Stimulated activated naive CD8-positive, alpha-beta T cell treated with anti-CD3 and anti-CD28 coated beads, Interleukin-15, Interleukin-2, amounts not matched to agents 100 U/mL and 50 U/mL, for 24 hours (primary cell): ENCODE measurements at places on chromosomes 2 and 18.

DNA sequence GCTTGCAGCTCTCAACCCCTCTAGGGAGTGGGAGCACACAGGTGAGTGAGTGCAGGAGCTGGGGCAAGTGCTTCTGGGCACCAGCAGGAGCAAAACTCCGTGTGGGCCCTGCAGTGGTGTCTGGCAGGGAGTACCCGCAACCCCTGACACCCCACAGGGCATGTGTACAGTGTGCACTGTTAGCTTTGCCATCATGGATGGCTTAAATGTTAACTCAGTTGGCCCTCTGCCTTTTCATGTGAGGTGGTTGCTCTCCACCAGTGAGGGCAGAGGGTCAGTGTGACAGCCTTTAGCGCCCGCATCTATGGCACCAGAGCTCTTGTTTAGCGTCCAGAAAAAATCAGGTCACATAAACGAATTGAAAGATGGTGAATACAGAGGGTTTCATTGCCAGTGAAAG lies 92.7 kb downstream of the TPGS2 start:
- DNase-seq = no peak

DNA sequence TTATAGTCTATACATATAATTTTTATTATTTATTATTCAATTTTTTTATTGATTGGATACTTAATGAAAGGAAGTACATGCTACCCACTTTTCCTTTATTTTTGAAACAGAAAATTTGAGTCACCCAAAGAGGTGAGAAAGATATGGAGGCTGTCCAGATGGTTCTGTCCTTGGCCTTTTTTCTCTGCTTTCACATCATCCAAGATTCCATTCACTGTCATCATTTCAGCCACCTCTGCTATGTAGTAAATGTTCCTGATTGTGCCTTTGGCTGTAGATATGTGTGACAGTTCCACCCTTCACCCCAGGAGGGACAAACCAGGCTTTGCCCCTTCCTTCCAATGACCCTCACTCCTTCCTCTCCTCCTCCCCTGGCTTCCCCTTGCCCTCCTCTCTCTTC lies 675.7 kb upstream of the ID2 start:
- no peak for DNase-seq

GRCh38 chr2:55165626-55166025 lies 66.5 kb downstream of the CLHC1 start:
- no peak for DNase-seq

DNA sequence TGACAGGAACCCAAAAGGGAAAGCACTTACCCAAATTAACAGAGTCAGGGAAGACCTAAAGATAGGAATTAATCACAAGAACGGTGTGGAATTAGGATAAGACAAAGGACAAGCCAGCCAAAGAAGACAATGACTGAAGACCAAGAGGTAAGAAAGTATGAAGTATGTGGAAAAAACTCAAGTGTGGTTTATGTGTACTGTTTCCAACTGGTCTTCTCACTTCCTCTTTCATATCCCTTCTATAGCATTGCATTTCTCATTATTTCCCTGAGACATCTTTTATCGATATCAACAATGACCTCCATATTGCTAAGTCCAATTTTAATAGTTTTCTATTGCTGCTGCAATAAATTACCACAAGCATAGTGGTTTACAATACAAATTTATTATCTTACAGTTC lies 313.5 kb upstream of the SLC39A10 start:
- no peak for DNase-seq

DNA sequence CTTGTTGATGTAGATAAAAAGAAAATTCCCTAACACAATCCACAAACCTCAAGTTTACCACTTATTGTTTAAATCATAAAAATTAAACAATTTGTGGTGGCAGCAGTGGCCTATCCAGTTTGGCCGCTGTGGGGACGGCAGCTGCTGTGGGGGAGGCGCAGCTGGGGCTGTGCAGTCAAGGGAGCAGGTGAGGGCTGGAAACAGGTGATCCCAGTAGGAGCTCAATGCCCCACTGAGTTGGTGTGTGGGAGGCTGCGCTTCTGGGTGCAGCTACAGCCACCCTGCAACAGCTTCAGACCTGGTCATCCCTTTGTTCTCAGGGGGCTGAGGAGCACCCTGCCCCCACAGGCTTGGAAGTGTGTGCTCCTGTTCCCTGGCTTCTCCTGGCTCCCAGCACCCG lies 266.0 kb upstream of the FSIP2 start:
- no peak for DNase-seq

GRCh38 chr2:190405070-190405469 lies 3.1 kb upstream of the MFSD6 start:
- no peak for DNase-seq

DNA sequence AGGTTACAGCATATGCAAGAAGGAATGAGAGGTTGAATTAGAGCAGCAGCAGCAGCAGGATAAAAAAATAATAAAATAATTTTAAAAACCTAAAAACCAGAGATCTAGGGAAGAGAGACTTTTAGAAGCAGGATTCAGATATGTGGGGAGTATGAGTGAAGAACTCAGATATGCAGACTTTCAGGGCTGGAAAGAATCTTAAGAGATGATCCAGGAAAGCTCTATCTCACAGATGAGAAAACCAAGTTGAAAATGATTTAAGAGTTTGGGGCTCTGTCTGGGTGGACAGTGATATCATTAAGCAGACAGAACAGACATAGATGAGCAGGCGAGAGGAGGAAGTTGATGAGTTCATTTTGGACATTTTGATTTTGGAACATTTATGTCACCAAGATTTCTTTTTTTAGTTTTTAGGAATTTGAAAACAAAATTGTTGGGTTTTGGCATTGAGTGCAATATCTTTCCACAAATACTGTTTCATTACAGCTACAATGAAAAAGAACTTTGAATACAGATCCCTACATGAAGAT lies 31.8 kb downstream of the BCL2 start:
- DNase-seq = no peak

DNA sequence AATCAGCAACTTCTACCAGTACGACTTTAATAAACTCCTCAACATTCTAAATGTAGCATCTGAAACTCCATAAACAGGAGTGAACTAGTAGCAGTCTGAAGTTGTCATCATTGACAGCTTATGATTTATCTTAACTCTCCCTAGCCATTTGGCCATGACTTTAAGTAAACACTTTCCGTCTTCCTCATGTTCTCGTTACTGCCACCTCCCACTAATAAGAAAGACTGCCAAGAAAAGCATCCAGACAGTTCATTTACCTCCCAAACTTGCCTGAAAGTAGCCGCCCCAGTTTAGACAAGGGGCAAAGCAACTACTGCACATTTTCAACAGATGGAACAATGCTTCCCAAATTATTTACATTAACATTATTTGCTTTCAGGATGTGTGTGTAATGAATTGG lies 287.5 kb downstream of the OSR1 start:
- DNase-seq = no peak

- no peak for DNase-seq
Observed at GRCh38 chr2:75340560-75340959, 141.2 kb upstream of the TACR1 start.

- DNase-seq = no peak
Observed at GRCh38 chr2:160905862-160906261, 254.4 kb upstream of the TANK start.

GRCh38 chr2:114294741-114295140 lies 147.7 kb upstream of the DPP10 start:
- DNase-seq = no peak

DNA sequence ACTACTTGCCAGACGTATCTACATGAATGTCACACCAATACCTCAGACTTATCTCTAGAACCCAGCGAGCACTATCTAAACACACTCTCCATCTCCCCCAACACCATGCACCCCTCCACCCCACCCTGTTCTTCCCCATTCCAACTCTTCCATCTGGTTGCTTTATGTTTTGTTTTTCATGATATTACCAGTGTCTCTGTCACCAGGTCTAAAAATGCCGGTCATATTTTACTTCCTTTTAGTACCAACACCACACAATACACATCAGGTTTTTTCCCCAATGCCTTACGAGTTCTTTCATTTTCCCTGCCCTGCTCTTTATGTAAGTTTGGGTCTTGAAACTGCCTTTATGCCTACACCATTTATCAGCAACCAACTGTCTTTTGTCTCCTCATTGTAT lies 10.2 kb upstream of the ITGA4 start:
- no peak for DNase-seq

GRCh38 chr2:169225906-169226305 lies 136.4 kb downstream of the LRP2 start:
- no peak for DNase-seq

DNA sequence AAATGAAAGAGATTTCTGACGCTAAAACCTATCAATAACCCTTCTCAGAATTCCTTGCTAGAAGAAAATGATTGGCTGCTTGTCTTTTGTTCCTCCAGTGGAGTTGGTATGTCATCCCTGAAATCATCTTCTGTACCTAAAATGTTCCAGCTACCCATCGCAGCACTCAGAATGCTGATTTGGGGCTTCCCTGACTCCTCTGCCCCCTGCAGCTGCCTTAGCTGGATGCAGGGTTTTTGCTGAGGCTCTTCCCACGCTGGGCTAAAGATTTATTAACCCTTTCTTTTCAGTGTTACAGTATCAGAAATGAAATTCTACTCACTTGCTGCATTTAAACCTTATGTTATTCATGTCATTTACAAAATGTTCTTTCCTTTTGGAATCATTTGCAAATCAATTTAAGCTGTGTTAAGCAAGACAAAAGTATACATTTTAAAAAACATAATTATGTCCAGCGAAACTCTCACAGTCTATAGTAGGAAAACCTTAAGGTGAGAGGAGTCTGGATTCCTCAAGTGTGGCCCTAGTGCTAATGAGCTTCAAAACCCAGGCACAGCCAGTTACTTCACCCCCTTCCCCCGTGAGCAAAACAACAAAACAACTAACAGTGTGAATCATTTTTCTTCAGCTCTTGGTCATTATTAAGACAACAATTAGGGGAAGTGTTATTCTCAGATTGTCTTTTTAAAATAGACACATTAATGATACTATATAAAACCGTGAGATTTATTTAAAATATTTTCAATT lies 32.8 kb downstream of the PKP4 start:
- DNase-seq = no peak

DNA sequence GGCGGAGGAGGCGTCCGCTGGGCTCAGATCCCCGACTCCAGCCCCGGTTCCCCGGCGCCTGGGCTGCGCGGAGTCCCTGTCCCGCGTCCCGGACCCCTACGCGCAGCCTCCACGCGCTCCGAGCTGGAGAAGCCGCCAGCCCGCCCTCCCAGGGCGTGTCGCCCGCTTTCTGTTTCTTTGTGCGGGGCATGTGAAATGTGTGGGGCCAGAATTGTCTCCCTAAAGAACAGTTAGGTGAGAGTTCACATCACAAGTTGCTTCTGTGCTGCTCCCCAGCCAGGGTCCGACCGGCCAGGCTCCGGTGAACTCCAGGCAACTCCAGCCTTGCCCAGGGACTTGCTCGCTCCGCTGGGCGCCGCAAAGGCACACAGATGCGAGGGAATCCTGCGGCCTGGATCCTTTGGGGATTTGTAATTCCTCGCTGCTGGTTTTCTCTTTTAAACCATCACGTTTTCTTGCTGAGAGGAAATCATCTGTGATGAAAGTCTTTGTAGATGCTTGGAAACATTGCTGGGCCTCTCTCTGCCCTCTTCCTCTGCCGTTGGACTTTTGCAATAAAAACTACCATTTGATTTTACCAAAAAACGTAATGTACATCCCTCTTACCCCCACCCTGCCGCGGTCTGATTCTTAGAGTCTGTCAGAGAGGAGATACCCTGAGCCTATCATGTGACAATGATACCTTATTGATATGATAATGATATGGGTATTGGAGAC lies 631 bp downstream of the GYPC start:
- peak; percentile 54 for DNase-seq

GRCh38 chr2:239727776-239728600 lies 297.2 kb downstream of the NDUFA10 start:
- no peak for DNase-seq

- no peak for DNase-seq
Observed at GRCh38 chr2:143796051-143796450, 666.8 kb downstream of the ARHGAP15 start.

- no peak for DNase-seq
Observed at GRCh38 chr2:166334805-166335204, 40.9 kb downstream of the SCN9A start.

DNA sequence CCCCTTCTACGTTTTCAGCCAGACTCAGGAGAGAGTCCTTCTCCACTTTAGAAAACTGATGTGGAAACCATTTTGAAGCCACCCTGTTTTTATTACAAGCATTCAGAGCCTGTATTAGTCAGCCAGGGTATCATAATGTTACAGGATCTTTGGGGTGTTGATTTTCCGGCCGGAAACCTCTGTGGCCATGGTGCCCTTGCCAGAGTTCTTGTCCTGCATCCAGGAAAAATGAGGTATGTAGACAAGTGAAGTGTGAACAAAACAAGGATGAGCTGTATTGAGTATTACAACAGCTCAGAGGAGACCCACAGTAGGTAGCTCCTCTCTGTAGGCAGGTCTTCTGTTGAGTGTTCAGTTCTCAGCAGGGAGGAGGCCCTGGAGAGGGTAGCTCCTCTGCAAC lies 241.0 kb upstream of the COPS8 start:
- DNase-seq = no peak

GRCh38 chr2:44052584-44052983 lies 56.8 kb upstream of the LRPPRC start:
- DNase-seq = no peak

- DNase-seq = no peak
Observed at GRCh38 chr2:207871911-207872310, 102.2 kb upstream of the FZD5 start.

GRCh38 chr2:181131584-181131983 lies 151.2 kb downstream of the UBE2E3 start:
- no peak for DNase-seq

DNA sequence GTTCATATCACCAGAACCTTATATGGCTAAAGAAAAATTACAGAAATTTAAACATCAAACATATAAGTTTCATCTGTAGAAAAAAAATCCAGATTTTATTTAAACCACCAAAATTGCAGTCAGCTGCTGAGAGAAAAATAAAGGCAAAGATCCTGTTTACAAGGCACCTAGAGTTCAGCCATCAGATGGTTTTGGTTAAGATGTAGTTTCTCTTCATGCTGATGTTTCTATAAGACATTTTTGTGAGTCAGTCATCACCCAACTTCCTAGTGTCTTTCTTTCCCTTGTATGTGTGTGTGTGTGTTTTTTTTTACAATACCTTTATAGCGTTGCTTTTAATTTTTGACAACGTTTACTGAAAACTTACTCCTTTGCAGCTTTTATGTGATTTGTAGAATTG lies 26.1 kb upstream of the MMADHC start:
- no peak for DNase-seq

DNA sequence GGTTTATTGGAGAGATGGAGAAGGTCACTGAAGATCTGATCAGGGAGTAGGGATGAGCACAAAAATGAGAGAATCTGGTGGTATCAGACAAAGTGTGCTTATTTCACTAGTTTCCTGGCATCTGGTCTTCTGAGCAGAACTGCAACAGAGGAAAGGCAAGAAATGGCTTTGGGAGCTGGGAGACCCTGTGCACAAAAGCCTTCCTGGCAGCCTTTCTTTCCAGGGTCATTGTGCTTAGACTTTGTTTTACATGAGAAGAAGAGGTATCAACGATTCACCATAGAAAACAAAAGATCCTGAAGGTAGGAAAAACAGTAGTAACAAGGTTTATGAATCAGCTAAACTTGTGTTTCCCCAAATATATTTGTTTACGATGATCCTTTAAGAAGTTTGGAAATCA lies 162.9 kb downstream of the CNTNAP5 start:
- DNase-seq = no peak
